ENCODE measurements at places on chromosomes 5 and 9.

- no peak for DNase-seq
These were observed 7.5 kb downstream of the N4BP3 start for GRCh38 chr5:178120607-178121357.

DNA sequence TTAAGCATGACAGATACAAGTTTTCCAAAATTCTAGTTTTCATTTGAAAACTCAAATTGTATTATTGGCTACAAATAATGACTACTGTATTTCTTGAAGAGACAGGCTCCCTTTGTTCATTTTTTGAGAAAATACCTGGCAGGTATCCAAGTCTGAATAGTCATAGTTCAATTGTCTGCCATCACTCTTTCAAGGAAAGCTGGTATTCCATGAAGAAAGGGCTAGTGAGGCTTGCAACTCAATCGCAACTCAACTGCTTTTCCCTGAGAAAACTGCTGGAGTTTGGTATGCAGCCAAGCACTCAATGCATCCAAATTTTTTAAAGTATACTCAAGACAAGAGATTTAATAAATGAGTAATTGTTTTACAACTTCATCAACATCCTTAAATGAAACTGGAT is 61.4 kb upstream of the TRIO start:
- no peak for DNase-seq

- DNase-seq: no peak
These were observed 1891.7 kb upstream of the WWC1 start for GRCh38 chr5:166399781-166400180.

DNA sequence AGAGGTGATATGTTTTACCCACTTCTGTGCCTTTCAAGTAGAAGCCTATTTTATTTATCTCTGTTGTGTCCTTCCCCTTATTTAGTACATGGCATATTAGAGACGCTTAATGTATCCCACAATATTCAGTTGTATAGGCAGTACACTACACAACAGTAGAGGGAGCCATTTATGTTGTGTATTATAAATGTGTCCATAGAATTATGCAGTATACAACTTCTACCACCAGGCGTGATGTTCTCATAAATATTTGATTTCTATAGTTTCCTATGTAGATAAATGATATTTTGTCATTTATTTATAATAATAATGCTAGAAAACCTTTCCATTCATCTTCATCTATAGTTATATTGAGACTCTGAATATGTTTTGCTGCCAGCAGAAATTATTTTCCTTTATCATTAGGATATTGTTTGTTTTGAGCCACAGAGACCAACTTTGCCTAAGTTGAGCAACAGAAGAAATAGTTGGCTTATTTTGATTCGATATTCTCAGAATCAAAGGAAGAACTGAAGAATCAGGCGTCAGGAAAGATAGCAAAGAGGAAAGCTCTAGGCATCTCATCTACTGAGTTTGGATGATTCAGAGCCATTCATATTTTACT is 81.7 kb downstream of the ADAMTS19 start:
- DNase-seq: no peak

DNA sequence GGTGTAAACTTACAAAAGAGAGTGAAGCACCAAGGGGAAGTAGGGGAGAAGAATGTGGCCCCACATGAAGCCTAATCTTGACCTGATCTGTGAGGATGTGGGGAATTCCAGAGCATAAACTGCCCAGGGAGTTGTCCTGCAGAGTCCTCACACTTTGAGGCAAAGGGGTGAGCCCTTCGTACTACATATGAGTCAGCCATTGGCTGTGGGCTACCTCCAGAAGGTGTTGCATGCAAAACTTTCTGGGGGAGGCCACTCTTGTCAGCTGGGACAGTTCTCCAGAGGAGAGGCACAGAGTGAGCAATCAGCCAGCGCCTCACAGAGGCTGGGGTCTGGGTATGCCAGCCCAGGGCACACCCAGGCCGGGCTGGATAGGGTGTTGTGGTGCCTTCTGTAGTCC is 98.1 kb upstream of the NMUR2 start:
- DNase-seq: no peak

GRCh38 chr9:70607926-70608325 is 193.5 kb upstream of the KLF9 start:
- DNase-seq: no peak

GRCh38 chr9:137836831-137837241 is 40.7 kb upstream of the CACNA1B start:
- DNase-seq: no peak

- DNase-seq: no peak
These were observed 43.2 kb downstream of the SLC36A1 start for GRCh38 chr5:151490627-151491026.

DNA sequence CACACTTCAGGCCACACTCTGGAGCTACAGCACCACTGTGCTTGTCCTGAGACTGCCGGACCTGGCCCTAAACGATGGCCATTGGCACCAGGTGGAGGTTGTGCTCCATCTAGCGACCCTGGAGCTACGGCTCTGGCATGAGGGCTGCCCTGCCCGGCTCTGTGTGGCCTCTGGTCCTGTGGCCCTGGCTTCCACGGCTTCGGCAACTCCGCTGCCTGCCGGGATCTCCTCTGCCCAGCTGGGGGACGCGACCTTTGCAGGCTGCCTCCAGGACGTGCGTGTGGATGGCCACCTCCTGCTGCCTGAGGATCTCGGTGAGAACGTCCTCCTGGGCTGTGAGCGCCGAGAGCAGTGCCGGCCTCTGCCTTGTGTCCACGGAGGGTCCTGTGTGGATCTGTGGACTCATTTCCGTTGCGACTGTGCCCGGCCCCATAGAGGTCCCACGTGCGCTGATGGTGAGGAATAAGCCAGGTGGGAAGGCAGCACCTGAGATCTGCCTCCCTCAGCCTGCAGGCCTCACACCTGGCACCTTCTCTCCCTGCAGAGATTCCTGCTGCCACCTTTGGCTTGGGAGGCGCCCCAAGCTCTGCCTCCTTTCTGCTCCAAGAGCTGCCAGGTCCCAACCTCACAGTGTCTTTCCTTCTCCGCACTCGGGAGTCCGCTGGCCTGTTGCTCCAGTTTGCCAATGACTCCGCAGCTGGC is 14.7 kb downstream of the CRB2 start:
- DNase-seq: no peak

- DNase-seq: no peak
These were observed 7.1 kb upstream of the AFAP1L1 start for GRCh38 chr5:149264439-149265067.

GRCh38 chr9:125612616-125613015 is 94.4 kb downstream of the MAPKAP1 start:
- DNase-seq: no peak

GRCh38 chr9:4145482-4145881 is 154.4 kb downstream of the GLIS3 start:
- no peak for DNase-seq

DNA sequence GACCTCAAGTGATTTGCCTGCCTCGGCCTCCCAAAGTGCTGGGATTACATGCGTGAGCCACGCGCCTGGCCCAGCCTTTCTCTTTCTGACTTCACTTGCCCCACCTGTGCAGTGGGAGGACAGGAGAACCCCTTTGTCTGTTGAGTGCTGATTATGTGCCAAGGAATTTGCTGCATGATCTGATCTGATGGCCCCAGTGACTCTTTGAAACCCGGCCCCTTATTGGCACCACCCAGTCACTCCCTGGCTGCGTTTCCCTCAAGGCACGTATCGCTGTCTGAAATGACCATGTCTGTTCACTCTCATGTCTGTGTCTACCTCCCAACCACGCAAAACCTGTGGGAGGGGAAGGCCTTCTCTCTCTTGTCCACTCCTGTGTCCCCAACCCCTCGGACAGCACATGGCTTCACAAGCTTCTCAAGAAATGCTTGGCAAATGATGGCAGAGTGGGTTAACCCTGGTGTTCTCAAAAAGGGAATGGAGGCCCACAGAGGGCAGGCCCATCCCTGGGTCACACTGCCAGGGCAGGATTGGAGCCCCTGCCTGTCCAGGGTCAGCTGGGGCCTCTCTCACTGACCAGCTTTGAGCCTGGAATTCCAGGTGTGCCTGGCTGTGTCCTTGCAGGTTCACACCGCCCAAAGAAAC is 21.9 kb downstream of the NEK6 start:
- no peak for DNase-seq

- no peak for DNase-seq
These were observed 85.9 kb downstream of the TMEM252 start for GRCh38 chr9:68454579-68455334.

DNA sequence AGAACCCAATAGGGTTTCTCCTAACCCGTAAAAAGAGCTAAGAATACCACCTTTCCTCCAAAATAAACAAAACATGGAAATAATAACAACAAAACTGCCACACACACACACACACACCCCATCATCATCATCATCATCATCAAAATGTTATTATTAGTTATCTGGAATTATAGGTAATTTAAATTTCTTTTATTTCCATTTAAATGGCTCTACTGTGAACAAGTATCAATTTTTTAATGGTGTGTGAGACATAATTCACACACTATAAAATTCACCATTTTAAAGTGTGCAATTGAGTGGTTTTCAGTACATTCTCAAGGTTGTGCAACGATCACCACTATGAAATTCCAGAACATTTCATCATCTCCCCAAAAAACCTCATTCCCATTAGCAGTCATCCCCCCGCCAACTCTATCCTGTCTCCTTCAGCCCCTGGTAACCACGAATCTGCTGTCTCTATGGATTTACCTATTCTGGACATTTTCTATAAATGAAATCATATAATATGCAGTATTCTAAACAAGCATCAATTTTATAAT is 172.7 kb downstream of the ROR2 start:
- no peak for DNase-seq

DNA sequence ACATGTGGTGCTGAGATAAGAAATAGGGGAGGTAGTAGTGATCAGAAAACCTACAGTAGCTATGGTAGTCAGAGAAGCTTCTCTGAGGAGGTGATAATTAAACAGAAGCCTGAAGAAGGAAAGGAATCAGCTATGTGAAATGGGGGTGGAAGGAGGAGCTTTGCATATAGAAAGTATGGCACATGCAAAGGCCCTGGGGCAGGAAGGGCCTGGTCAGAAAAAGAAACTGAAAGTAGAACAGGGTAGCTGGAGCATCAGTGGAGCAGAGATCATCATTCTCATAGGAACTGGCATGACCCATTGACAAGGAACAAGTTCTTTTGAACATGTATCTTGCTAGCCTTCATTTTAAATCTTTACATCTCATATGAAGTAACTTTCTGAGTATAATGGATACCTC is 80.7 kb upstream of the ADRA1B start:
- DNase-seq: no peak

GRCh38 chr5:169036079-169036805 is 264.7 kb downstream of the SLIT3 start:
- DNase-seq: no peak

GRCh38 chr5:127650649-127651048 is 1.8 kb downstream of the CTXN3 start:
- DNase-seq: no peak

GRCh38 chr5:24783596-24783995 is 138.8 kb upstream of the CDH10 start:
- DNase-seq: no peak
